ENCODE measurements at places on chromosomes 16 and 17.

DNA sequence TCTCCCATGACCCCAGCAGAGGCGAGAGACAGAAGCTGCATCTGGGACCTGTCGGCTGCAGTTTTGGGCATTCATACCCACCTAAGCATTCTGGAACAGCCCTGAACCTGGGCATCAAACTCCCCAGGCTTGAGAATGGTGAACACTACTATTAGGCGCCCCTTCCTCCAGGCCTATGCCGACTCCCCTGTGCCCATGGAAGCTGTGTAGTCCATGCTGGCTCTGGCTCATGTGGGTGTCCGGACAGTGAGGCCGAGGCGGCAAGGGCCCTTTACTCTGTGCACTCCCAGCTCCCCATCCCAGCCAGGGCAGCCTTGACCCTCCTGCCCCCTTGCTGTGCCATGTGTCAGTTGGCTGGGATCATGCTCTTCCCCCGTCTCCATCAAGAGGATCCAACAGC, 89.0 kb upstream of the TOB1 start:
- DNase-seq: no peak

GRCh38 chr17:79010304-79010646, 711 bp upstream of the CANT1 start:
- DNase-seq: no peak

GRCh38 chr17:50162466-50163254, 3.1 kb upstream of the SGCA start:
- DNase-seq: no peak

DNA sequence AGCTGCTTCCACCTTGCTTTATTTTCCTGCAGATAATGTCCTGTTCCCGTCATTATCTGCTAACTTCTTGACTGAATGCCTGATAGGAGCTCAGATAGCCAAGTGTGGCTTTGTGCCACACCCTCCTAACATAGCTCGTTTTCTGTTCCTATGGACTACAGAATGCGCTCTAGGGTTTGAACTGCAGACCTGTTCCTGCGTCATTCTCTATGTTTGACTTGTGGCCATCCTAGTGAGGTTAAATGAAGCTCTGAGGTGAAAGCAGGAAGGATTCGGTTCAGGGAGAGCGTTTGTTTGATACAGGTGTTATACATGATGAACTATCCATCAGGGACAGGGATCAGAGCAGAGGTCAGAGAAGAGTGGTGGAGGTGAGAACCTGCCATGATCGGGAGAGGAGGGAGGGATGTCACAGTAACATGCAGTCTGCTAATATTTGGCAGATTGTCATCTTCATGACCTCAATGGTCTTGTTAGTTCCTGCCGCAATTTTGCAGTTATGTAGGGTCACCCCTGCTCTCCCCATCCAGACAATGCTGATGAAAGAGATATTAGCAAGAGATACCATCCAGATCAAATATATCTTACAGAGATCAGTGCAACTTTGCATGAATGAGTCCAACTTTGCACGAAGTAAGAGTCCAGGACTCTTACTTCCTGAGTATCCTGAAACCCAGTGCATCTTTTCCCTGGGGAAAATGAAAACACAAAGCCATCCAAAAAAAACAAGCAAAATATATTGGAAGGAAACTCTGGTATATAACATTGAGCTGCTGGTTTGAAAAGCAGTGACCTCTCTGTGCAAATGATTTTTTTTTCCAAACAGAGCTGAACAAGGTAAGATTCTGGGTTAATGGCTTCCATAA, 32.8 kb downstream of the MPHOSPH6 start:
- no peak for DNase-seq

GRCh38 chr17:45368651-45369050, 51.8 kb upstream of the MAP3K14 start:
- DNase-seq: no peak

DNA sequence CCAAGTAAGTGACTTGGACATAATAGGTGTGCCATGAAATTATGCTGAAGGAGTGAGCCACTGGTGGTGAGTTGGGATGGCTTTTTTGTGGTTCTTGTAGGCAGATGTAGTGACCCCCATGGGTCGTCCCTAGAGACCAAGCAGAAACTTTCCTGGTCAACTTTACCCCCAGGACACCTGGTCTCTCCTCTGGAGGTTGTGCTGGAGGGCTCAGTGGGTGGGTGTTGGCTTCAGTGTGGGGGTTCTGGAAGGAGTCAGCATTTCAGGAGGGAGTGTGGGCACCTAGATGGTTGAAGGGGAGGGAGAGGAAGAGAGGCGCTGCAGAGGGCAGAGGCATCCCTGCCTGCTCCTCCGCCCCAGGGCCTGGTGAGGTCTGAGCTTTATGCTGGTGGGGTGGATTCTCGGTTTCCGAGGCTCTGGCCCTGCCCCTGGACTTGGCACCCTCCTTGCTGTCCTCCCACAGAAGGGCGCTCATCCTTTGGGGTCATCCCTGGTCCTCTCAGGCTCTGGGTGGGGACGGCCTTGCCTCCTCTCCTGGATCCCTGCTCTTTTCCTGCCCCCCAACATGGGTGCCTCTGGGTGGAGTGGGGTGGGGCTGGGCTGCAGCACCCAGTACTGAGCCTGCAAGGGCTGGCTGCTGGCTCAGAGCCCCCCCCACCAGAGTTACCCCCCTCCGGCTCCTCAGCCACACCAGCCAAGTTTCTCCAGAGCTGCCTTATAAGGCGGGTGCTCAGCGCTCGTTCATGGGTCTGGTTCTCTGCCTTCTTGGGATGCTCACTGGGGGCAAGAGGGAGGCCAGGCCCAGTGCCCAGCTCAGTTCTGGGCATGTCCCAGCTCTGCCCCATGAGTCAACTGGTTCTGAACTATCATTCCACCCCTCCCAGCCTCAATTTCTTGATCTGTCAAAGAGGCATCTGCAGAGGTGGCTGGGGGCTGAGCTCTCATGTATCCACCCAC, 266.8 kb downstream of the SEC14L1 start:
- no peak for DNase-seq
